ENCODE measurements at places on chromosomes 2 and 18.

- no peak for DNase-seq
Observed at GRCh38 chr2:212906620-212907019, 244.8 kb downstream of the IKZF2 start.

- DNase-seq = no peak
Observed at GRCh38 chr18:48714873-48715272, 176.0 kb downstream of the CTIF start.

DNA sequence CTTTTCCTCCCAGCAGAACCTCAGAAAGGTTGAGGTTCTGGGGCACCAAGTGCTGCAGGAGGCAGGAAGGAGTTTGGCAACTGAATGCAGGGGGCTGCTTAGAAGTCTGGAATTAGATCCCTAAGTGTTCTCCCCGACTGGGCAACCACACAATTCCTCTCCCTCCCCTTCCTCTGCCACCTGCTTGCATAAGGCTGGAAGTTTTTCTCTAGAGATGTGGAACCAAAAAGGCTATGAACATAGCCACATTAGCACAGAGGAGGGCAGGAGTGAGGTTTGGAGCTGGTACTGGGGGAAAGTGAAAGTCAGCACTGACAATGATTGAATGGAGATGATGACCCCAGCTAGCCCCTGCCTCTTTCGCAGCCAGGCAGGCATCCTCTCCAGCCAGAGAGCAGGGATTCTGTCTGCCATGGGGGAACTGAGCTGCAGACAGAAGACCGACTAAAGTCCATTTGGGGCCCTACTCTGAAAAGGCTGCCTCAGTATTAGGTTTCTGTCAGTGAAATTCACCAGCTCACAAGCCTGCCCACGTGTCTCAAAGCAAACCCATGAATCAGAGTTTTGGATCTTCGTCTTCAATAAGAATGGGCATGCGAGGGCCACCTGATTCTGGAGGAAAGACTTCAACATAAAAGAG lies 87.9 kb upstream of the ITGA6 start:
- DNase-seq = no peak

- DNase-seq = no peak
Observed at GRCh38 chr2:233117351-233117750, 57.2 kb downstream of the INPP5D start.
